WTC11 (cell line): ENCODE measurements at places on chromosomes 12 and 14. TPM values are rescaled to one million over a fixed set of nuclear protein-coding genes. Genes with fewer than 3 reads are reported as not detected.

Gene DHRS2
- total RNA-seq = 1.8 to 4.5 TPM (median 1.8 TPM) in 3 replicates

Gene PSMD9
- total RNA-seq = 35.3 to 36.4 TPM (median 36.2 TPM) in 3 replicates

Gene LRFN5
- total RNA-seq = 4.7 to 15.8 TPM (median 5.3 TPM) in 3 replicates

Gene GLIPR1
- total RNA-seq = 0.28 to 0.48 TPM in 2 of 3 replicates, not detected in the other

Gene RDH16
- total RNA-seq = 0.85 to 1.2 TPM (median 1.0 TPM) in 3 replicates
